Activated CD8-positive, alpha-beta T cell treated with anti-CD3 and anti-CD28 coated beads for 36 hours (primary cell): ENCODE measurements at places on chromosomes 5 and 9. TPM values are rescaled to one million over a fixed set of nuclear protein-coding genes. Genes with fewer than 3 reads are reported as not detected.
A peak's percentile ranks its signal among the peaks of the same experiment; 100 is the strongest.

The FAM151B gene
- total RNA-seq: 0.25 TPM

The SNCAIP gene
- not detected for total RNA-seq

The DNAJC18 gene
- total RNA-seq: 27.5 TPM

The POU4F3 gene
- not detected for total RNA-seq

The LPCAT1 gene
- 43.6 TPM for total RNA-seq

DNA sequence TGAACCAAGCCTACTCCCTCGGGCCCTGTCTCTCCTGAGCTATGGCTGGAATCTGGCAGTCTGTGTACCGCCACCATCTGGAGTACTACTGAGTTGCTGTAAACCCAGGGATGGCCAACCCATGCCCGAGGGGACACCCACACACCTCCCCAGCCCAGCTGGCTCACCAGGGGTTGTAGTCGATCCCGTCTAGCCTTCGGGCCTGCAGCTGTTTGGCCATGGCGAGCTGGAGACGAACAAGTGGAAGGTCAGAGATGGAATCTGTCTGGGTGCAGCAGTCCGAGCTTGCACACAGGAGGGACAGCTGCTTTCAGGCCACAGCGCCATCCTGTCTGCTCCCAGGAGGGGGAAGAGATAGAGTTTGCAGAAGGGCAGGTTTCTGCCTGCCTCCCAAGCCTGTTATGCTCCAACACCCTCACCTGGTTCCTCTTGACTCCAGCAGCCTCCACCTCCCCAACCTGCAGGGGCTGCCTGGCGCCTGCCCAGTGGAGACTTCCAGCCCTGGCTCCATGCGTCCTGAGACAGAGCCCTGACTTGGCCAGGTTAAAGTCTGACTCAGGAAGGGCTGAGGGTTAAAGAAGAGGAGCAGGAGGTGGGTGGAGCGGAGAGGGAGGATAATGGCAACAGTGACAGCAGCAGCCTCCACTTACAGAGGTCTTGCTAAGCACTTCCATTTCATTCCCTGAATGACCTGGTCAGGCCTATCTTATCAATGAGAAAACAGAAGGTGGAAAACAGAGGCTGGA, 15.8 kb upstream of the SPOUT1 start:
- no peak for DNase-seq
- H3K36me3 ChIP-seq: peaks cover 8% of the 10 kb centered on the region
- no peaks in the 10 kb centered on the region for H3K4me1 ChIP-seq

- no peak overlapping the region for H3K27ac ChIP-seq
- peaks cover 17% of the 10 kb centered on the region for H3K27me3 ChIP-seq
- peaks cover 16% of the 10 kb centered on the region for H3K4me1 ChIP-seq
Measured at GRCh38 chr9:35487081-35487480, 2.8 kb upstream of the RUSC2 start.

DNA sequence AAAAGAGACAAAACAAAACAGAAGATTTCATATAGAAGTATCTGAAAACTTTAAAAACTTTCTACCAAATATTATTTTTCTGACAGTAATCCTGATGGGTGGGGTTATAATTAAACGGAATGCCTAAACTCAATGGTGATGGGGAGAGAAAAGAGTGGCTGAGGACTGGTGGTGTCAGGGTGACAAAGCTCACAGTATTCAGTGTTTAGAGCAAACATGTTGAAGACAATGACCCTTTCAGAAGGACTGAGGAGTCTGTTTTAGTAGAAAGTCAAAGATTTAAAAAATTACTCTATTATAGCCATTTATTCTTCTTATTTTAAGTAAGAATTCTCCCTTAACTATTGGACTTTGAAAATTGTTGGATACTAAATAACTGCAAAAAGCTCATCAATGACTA, 1144.0 kb downstream of the TAF11L14 start:
- no peak overlapping the region for H3K27ac ChIP-seq
- H3K4me3 ChIP-seq: no peak overlapping the region
- DNase-seq: no peak

GRCh38 chr9:122767817-122768216, 20.9 kb upstream of the OR5C1 start:
- DNase-seq: no peak
- no peaks in the 10 kb centered on the region for H3K36me3 ChIP-seq
- no peaks in the 10 kb centered on the region for H3K27me3 ChIP-seq
- no peak overlapping the region for H3K4me3 ChIP-seq

DNA sequence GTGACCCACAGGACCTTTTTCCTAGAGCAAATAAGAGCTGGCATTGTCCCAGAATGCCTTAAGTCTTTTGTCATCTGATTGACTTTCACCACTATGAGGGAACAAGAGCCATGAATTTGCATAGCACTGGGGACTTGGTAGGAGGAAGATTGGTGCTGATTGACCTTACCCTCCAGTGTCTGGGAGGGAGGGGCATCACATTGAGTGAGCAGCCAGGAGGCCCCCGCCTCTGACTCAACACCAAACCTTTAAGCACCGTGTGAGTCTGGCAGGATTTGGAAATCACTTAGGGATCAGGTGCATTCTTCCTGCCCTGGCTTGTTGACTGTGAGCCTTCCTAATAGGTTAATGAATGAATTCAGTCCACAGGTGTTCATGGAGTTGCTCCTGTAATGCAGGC, 40.7 kb downstream of the WNK2 start:
- no peaks in the 10 kb centered on the region for H3K36me3 ChIP-seq
- H3K27me3 ChIP-seq: no peaks in the 10 kb centered on the region
- no peak overlapping the region for H3K27ac ChIP-seq
- peaks cover 4% of the 10 kb centered on the region for H3K4me1 ChIP-seq
- no peak for DNase-seq

GRCh38 chr9:20996809-20997208, 34.6 kb downstream of the HACD4 start:
- no peak overlapping the region for H3K4me3 ChIP-seq
- DNase-seq: no peak
- peaks cover 62% of the 10 kb centered on the region for H3K36me3 ChIP-seq
- peaks cover 30% of the 10 kb centered on the region for H3K4me1 ChIP-seq
- H3K27ac ChIP-seq: peak overlapping the region; percentile 38
- H3K27me3 ChIP-seq: no peaks in the 10 kb centered on the region

- H3K27ac ChIP-seq: no peak overlapping the region
- H3K4me3 ChIP-seq: no peak overlapping the region
- peaks cover 13% of the 10 kb centered on the region for H3K27me3 ChIP-seq
Measured at GRCh38 chr5:176169393-176170063, 68.7 kb upstream of the SIMC1 start.

DNA sequence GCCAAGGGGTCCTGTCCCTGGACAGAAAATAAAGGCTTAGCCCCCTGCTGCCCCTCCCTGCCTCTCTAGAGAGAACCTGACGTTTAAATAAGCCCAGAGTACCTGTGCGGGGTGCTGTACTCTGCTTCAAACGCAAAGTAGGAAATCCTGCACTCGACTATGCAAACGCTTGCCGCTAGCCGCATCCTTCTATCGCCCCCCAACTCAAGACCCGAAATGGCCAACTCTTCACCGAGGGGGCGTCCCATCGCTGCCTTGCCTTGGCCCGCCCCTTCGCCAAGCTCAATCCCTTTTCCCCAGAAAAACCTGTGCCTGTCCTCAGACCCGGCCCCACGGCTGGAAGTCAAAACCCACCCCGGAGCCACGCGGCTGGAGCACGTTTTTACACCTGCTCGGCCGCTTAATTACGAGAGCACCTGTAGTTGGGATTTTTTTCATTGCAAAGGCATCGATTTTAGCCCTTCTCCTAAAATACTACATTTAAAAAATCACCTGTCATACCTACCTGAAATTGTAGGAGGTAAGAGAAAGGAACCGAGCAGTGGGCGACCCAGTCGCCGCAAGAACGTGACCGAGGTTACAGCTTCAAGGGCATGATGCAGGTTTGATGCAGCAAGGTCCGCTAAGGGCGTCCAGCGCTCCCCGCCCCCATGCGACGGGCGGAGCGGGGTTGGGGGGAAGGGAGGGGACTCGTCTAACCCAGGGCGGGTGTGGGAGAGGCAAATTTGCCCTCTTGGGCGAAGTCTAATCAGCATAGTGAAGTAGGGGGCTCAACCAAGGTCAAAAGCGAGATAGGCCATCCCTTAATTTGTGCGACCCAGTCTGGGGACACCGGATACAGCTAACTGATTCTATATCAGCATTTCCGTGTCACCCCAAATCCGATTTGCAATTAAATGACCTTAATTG, 3.5 kb downstream of the ELAVL2 start:
- H3K4me3 ChIP-seq: no peak overlapping the region
- no peak for DNase-seq
- H3K27me3 ChIP-seq: peaks cover 46% of the 10 kb centered on the region
- H3K27ac ChIP-seq: no peak overlapping the region
- peaks cover 2% of the 10 kb centered on the region for H3K36me3 ChIP-seq
- H3K4me1 ChIP-seq: peaks cover 4% of the 10 kb centered on the region
